ENCODE measurements at places on chromosomes 1 and 21.
A peak's percentile ranks its signal among the peaks of the same experiment; 100 is the strongest.

DNA sequence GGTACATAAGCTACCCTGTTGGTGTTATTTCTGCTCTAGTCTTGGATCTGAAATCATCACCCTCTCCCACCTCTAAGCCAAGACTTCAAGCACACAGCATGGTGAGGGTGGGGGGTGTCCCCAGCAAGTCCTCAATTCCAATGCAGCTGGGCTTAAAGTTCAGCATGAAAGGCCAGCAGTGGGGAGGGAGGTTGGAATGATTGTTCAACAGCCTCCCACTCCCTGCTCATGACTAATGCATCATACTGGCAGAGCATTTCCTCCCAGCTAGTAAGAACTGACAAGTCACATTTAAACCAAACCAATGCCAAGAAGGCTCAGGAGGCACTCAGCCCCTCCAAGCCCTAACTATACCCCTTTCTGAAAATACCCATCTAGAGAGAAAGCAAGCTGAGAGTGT is 50.1 kb downstream of the TIAM1 start:
- peak; percentile 46 for DNase-seq

- no peak for DNase-seq
Observed at GRCh38 chr1:152859696-152860095, at the start of gene LCE7A. TSS of gene LCE7A (plus strand) at chr1:152859996. CDS start at chr1:152860698, 702 bp downstream.

DNA sequence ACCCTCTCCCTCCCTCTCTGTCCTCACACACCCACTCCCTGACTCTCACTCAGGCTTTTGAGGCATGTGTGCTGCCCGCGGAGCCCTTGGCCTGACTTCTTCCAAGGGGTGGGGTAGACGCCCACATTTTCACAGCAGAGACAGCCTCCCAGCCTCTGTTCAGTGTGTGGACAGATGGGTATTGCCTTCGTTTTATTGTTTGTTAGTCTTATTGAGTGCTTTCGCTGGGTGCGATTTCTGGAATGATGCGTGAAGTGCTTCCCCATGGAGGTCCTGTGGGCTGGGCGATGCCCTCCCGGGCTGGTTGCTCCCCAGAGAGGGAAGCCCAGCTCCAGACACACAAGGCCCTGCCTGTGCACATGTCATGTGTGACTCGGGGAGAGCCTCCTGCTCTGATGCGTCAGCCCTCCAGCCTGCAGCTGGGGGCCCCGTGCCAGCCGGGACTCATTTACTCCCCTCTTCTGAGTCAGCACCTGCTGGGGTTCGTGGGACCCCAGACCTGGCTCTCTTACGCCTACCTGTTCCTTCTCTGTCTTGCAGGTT is 14.7 kb downstream of the PDXK start:
- DNase-seq, result peak; percentile 52

- peak; percentile 57 for DNase-seq
Observed at GRCh38 chr1:42957880-42958487, 684 bp downstream of the SLC2A1 start.

- DNase-seq, result no peak
Observed at GRCh38 chr1:76092812-76093211, 18.3 kb downstream of the ST6GALNAC3 start.

DNA sequence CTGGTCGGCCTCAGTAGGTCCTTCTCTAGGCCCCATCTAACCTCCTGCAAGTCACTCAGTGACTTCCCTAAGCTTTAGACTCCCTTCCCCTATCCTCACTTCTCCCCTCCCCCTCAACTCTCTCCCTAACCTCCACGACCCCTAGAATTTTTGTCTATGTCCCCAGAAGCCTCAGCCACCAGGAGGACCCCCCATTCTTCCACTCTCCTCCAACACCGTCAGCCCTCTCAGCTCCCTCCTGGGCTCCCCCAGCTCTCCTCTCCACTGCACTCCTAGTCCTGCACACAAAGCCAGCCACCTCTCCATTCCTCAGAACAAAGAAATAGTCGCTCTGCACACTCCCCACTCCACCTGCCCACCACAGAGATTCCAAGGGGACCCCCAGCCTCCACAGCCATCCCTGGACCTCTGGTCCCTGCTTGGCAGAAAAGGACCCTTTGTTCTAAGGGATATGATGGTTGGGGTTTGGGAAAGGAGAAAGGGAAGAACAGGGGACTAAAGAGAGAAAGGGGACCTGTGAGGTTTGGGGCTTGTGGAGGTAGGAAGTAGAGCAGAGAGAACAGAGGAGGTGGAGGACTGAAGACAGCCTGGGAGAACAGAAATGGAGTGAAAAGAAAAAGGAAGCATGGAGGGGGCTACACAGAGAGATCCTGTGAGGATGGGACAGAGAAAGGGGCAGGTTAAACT is 2.8 kb downstream of the ARHGEF2 start:
- DNase-seq, result no peak

GRCh38 chr1:63868268-63868781 is 94.5 kb downstream of the ROR1 start:
- no peak for DNase-seq

DNA sequence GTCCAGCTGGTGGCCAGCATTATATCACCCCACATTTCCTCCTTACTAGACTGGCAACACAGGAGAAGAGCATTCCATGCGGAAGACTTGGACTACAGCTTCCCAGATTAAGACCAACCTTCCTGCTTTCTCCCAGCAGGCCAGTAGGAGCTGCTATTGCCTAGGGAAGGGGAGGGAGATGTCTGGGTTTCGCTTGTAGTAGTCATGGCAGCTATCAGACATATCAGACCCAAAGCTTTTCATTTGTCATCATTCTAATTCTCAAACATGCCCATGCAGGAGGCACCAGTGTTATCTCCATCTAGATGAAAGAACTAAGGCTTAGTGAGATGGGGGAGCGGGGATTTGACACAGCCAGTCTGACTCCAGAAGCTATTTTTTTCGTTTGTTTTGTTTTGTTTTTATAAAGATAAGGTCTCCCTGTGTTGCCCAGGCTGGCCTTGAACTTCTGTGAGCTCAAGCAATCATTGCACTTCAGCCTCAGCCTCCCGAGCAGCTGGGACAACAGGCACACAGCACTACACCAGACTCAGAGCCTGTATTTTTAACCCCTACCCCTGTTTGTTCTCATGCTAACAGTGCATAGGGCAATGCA is 4.5 kb downstream of the PLA2G2A start:
- DNase-seq, result no peak

DNA sequence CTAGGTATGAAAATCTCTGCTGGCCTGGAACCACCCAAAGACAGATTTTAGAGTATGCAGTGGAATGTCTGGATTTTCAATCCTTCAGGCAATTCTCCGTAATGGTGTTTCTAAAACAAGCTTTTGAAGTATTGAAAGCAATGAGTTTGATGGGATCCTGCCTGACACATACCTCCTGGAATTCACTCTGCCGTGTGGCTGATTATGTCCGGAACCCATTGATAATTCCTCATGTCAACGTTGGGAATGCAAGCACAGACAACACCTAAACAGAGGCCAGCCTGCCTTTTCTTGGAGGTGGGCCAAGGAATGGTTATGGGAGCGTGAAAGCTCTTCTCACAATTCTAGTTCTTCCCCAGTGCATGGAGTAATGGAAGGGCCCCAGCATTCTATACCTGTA is 168.9 kb upstream of the HMCN1 start:
- no peak for DNase-seq

DNA sequence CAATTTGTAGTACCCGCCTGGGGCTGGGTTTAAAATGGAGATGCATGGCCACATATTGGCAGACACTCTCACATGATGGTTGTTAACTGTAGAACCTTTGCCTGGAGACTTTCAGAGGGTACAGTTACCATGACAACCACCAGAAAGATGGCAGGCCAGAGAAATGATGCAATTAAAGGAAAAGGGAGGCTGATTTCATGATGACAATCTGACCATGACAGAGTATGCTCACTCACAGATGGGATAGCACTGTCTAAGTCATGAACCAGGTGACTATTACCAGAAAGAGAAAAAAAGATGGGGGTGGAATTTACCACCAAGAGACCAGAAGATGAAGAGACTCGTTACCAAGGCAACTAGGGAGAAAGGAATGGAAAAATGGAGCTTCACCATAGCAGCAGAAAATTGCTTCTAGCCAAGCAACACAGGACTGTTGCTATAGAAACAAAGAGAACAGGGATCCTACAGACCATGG is 3.5 kb upstream of the TRIT1 start:
- no peak for DNase-seq

GRCh38 chr1:172496678-172497077 is 36.3 kb upstream of the SUCO start:
- no peak for DNase-seq

GRCh38 chr1:43853161-43853921 is 80.3 kb upstream of the ARTN start:
- DNase-seq, result no peak

DNA sequence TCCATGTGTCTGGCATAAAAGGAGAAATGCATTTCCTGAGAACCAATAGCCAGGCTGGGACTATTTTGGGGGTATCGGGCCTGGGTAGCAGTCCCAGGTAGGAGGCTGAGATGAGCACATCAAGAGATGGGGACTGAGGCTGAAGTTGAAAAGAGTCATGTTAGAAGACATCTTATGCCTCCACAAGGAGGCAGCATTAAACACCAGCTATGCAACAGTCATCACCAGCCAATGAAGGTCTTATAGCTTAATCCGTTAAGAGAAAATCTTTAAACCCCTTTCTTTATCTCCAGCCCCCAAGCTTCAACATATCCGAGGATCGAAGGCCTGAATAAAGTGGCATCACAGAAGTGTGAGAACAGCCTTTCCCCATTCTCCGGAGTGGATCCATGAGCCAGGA is 640.7 kb upstream of the PTBP2 start:
- DNase-seq, result no peak

- DNase-seq, result no peak
Observed at GRCh38 chr1:117161887-117162286, 40.3 kb upstream of the TRIM45 start.

- DNase-seq, result no peak
Observed at GRCh38 chr21:31873275-31873695, 465 bp downstream of the HUNK start.

GRCh38 chr1:203839081-203839480 is 22.3 kb upstream of the SNRPE start:
- no peak for DNase-seq

DNA sequence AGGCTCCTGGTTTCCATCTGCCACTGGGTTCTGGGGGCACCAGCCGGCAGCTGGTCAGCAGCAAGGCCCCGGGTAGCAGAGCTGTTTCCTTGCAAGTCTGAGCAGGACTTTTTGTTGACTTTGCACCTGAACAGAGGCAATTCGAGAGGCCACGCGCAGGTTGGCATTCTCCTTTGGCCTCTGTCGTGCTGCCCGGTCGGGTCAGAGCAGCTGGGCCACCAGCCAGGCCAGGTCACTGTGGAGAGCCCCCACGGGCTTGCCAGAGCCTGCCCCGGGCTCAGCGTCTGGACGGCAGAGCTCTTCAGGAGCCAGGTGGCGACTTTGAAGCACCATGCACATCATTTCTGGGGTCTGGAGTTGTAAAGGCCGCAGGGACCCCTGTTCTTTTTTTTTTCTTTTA is 28.4 kb upstream of the TMEM52 start:
- no peak for DNase-seq

DNA sequence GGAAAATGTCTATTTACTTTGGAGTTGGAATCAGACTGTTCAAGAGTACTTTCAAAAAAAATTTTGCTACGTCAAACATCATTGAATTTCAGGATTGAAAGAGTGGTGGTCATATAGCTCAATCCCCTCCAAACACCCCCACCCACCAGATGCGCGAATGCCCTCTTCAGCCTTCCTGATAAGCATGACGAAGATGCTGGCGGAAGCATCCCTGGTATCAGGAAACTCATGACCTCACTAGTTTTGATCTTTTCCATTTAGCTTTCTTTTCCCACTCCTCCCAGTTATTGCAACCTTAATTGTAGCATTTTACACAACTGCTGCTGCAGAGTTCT is 104.4 kb downstream of the LEPR start:
- no peak for DNase-seq

DNA sequence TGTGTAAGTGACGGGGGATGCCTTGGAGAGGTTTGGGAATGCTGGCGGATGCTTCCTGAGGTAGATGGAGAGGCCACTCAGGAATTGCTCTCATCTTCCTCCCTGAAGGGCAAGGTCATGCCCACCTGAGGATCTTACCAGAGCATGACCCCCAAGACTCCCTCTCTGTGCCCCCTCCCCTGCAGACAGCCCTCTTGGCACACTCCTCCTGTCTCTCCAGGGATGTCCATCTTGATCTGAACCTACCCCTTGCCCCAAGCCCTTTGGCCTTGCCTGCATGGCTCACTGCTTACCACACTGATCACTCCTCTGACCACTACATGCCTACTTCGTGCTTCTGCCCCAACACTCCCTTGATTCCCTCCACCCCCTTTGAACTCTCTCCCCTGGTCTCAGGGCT is 17.9 kb upstream of the MPL start:
- no peak for DNase-seq

Data from stimulated activated CD8-positive, alpha-beta memory T cell treated with anti-CD3 and anti-CD28 coated beads, Interleukin-15, amount 100 ng/mL, for 48 hours (primary cell).